Tibial nerve (tissue), 4 donors: ENCODE measurements at places on chromosomes 2 and 18. TPM values are rescaled to one million over a fixed set of nuclear protein-coding genes. Genes with fewer than 3 reads are reported as not detected.

Gene KLHL30
- total RNA-seq = 0.63 TPM

Gene GPR45
- not detected for total RNA-seq

Gene PPP1R7
- 31.6 TPM for total RNA-seq

Gene HTR2B
- total RNA-seq = 0.42 TPM

Gene BCL11A
- total RNA-seq = not detected

Gene EHD3
- 8.4 TPM for total RNA-seq

Gene IL1F10
- not detected for total RNA-seq

Gene RTP5
- not detected for total RNA-seq

Gene CYP27A1
- total RNA-seq = 69.3 TPM

Gene DSEL
- total RNA-seq = 16.6 TPM

Gene CNTNAP5
- total RNA-seq = not detected

Gene IL1RL2
- not detected for total RNA-seq

Gene DGKD
- total RNA-seq = 6.7 TPM

Gene HOXD12
- total RNA-seq = not detected

Gene TAF4B
- 15.0 TPM for total RNA-seq

Gene BOK
- 81.6 TPM for total RNA-seq

Gene C2orf78
- total RNA-seq = not detected

Gene SERPINB10
- not detected for total RNA-seq

Gene RRM2
- total RNA-seq = not detected

Gene AQP4
- total RNA-seq = not detected

Gene CRIM1
- 186 TPM for total RNA-seq

Gene SULT1C2
- not detected for total RNA-seq

Gene ELOA2
- total RNA-seq = not detected

Gene DNAJC5G
- total RNA-seq = not detected

Gene KCNJ13
- total RNA-seq = not detected
